ENCODE measurements at places on chromosomes 13 and 19. TPM values are rescaled to one million over a fixed set of nuclear protein-coding genes. Genes with fewer than 3 reads are reported as not detected.

- DNase-seq: no peak
These were observed 25.3 kb downstream of the PIN1 start for GRCh38 chr19:9860407-9860806.

Gene PRRG2
- total RNA-seq: 18.2 TPM

DNA sequence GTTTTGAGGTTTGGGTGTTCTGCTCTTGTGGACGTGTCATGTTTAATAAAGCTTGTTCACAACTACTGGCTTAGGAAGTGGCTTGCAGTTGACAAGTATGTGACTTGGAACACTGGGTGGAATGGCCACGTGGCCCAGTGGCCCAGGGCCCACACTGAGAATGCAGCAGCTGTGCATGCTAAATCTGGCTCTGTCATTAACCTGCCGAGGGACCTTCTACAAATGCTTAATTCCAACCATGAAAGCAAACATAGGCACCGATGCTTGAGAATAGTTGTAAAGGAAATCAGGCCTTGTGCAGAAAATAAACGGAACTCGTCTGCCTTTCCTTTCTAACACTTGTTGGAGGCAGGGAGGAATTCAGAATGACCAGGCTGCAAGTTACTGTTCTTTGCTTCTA lies 11.6 kb upstream of the CLDN10 start:
- no peak for DNase-seq

Gene HSPB6
- total RNA-seq: 654 TPM

Gene ZNF428
- total RNA-seq: 54.4 TPM

Gene KLC3
- total RNA-seq: 0.23 TPM

DNA sequence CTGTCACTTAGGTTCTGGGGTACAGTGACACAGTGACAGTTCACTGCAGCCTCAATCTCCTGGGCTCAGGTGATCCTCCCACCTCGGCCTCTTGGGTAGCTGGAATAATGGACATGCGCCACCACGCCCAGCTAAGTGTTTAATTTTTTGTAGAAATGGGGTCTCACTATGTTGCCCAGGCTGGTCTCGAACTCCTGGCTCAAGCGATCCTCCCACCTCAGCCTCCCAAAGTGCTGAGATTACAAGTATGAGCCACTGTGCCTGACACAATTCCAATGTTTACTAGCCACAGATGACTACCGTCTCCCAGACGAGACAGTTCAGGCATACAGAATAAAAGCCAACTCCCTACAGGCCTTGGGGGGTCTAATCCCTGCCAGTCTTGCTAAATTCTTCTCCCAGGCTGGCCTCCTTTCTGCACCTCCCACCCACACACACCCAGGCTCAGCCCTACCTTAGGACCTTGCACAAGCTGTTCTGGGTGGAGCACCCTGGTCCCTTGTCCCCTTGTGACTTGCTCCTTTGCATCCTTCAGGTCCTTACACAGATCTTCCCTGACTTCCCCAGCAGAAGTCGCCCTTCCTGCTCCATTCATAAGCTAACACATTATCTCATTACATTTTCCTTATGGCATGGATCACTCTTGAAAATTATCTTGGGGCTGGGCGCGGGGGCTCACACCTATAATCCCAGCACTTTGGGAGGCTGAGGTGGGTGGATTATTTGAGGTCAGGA lies 106.4 kb downstream of the INSR start:
- no peak for DNase-seq

Measured in mucosa of gallbladder (tissue), 1 donor.